Foreskin keratinocyte (primary cell): ENCODE measurements at places on chromosomes 4 and X.
A peak's percentile ranks its signal among the peaks of the same experiment; 100 is the strongest.

GRCh38 chrX:106874075-106874474, 29.1 kb downstream of the RIPPLY1 start:
- no peak for DNase-seq

- no peak for DNase-seq
Measured at GRCh38 chr4:1382776-1383727, 23.2 kb downstream of the NKX1-1 start.

DNA sequence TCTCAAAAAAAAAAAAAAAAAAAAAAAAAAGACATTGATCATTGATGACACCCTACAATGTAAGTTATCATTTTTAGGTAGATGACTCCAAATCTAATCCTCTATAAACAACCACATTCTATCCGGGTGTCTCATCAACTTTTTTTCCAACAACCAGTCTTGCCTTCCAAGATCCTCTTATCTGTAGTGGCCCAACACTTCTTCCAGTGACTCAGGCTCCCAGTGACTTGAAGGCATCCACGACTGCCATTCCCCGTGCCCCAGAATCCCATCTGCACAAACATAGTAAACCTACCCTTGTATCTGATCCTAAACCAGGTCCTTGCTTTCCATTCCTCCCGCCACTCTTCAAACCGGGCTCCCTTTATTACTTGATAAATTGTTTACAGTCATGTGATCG, 15.6 kb upstream of the TSPAN5 start:
- no peak for DNase-seq

GRCh38 chr4:102553982-102554381, 52.8 kb downstream of the NFKB1 start:
- no peak for DNase-seq

- no peak for DNase-seq
Measured at GRCh38 chrX:10079231-10079630, 77.5 kb upstream of the CLCN4 start.

DNA sequence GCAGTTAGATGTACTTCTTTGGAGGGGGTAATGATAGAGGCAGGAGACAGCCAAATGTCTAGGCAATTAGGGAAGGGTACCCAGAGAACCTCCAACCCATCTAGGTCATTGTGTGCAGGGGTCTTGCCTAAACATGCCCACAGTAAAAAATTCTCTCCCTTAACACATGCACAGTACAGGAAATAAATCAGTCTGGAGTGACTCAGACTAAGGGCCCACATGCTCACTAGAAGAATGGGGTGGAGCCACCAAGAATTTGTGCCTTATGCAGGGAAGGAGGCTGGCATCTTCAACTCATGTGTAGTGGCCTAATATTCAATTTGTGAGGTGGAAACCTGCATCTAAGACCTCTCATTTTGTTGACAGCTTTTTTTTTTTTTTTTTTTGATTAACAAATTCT, 945.3 kb upstream of the GRIA3 start:
- DNase-seq = peak; percentile 77

DNA sequence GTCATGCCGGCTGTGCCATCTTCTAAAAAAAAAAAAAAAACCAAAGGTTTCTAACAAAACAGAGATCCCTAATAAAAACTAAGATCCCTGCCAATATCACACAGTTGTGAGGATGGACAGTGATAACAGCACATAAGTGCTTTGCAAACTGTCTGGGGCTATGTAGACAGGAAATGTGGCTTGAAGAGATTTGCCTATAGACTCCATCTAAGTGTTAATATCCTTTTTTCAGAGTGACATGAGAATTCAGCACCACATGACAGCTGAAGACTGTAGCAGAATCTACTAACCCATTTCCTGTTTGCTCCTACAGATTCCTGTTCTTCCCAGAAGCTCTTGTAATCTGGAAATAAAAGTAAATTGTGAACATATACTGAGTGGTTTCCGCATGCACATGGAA, 215.4 kb downstream of the KDR start:
- DNase-seq = no peak

DNA sequence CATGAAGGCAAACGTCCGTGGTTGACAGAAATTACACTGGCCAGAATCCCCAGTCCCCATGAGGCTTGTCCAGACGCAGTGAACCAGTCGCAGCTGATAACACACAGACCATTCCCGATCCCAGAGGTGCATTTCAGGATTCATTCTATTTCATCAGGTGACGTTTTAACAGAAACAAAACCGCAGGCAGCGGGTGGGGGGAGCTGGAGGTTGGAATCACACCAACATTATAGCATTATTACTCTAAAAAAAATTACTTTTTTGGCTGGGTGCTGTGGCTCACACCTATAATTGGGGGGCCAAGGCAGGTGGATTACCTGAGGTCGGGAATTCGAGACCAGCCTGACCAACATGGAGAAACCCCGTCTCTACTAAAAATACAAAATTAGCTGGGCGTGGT, 25.2 kb downstream of the NOP14 start:
- DNase-seq = no peak

GRCh38 chr4:122423246-122423645, 33.3 kb downstream of the IL2 start:
- no peak for DNase-seq

DNA sequence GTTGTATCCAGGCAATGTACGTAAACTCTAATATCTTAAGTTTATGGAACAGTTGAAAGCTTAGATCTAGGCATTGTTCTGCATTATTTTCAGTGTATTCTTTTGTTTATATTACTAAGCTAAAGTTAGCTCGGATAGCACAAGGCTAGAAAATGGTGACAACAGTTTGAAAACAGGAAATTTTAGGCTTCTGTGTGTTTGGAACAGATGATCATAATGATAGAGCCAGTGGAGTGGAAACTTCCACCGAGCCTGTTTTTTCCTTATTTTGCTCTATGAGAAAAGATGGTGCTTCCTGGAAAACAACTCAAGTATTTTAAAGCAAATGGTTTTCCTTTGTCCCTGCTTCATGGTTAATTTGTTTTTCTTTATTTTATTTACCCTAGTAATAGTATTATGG, 70.8 kb downstream of the GAB1 start:
- no peak for DNase-seq

DNA sequence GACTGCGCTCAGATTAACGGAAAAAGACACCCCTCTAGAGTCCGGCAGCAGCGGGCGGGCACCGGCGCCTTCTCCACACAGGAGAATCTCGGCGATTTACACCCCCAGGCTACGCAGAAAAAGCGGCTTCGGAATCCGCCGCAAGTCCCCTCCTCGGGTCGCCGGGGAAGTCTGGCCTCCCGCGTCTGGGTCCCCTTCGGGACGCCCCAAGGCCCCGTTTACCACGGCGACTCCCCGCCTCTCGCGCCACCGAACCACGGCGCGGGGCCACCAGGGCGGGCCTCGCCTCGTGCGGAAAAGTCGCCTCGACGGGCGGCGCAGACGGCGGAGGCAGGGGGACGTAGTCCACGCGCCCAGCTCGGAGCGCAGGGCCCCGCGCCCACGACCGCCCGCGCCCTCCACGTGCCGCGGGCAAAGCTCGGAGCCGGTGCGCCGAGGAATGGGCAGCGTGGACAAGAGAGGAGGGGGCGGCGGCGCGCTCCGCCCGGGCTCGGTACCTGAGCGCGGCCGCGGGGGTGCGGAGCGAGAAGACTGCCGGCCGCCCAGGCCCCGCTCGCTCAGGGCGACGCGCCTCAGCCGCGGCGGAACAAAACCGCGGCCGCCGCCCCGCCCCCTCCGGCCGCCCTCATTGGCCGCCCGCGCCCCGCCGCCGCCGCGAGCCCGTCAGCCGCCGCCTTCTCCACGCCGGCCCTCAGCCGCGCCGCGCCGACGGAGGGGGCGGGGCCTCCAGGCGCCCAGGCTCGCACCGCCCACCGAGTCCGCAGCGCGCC, at the start of gene FAM53A:
Gene FAM53A, minus strand, starts transcription at position 578 of the 770 bp plus-strand sequence. CDS start 15,572 bp downstream, outside the sequence.
- peak; percentile 33 for DNase-seq

GRCh38 chr4:177964693-177965168, 522.5 kb upstream of the AGA start:
- peak; percentile 22 for DNase-seq

GRCh38 chr4:110589297-110589696, 33.6 kb downstream of the PITX2 start:
- DNase-seq = peak; percentile 21

DNA sequence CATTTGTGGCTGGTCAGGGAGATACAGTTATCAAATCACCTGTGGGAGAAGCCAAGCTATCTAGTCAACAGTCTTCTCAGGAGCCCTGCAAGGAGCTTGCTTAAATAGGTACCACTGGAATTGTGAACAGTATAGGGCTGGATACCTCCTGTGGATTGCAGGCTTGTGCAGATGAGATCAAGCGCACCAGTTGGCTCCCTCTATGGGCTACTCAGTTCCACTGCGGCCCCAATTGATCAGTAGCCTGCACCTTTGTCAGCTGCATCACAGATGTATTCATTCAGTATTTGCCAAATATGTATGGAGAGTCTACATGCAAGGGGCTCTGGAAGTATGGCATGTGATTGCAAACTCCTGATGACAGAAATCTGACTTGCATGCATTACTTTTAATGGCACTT, 28.6 kb downstream of the TEX13A start:
- no peak for DNase-seq

DNA sequence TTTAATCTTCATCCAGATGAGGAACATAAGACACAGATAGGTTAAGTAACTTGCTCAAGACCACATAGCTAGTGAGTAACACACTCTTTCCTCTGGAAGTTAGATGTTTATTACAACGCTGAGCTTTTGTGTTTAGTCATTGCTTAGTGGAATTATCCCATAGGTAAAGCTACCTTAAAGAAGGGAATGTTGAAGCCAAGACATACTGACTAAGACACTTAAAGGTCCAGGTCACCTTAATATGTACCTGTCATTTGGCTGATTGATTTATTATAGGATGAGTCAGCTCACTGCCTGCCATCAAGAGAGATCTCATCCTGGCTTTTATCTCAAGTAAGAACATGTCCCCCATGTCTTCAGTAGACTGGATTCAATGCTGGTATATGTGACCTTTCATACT, 53.4 kb downstream of the KDR start:
- DNase-seq = peak; percentile 87

- no peak for DNase-seq
Measured at GRCh38 chr4:80431203-80431965, 95.9 kb downstream of the CFAP299 start.

DNA sequence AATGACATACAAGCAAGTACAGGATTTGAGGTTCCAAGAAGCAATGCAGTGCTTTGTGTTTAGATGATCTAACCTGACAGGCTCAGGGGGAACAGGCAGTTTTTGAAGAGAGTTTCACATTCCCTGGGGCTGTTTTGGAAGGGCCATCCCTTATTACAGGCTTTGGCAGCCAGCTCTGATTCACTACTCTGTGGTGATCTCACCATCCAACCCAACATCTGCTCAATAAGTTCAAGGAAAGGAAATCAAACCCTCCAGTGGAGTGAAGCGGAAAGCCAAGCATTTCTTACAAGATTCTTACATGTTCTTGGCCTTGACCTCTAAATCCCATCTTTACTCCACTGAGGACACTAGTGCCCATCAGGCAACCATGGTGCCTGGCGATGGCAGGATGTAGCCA, 7.5 kb downstream of the IDS start:
- DNase-seq = peak; percentile 87

DNA sequence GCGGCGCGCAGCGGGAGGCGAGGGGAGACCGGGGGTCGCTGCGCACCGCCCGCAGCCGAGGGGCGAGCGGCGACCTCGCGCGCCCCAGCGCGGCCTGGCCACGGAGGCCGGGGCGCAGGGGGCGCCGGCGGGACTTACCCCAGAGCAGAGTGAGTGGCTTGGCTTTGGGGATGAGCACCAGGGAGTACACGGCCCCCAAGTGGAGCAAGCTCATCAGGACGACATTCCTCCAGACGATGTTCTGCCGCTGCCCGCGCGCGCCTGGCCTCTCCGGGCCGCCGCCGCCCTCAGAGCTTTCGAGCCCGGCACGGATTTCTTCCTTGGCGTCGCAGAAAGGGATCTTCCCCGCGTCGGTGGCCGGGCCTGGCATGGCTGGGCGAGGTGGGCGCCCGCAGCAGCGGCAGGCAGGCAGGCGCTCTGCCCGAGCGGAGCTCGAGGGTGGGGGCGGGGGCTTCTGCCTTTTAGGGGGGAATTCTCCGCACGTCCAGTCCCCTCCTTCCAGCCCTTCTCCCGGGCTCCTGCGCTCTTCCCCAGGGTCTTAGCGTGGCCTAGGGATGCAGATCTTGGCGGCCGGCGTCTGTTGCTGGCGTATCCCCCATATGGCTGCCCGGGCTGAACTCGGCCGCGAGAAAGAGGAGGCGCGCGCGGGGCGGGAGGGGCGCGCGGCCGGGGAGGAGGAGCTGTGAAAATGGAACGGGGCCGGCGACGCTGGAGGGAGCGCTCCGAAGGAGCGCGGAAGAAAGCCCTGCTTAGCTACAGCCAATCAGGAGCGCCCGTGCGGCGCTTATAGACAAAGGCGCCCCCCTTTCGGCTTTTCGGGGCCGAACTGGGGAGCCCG, at the start of gene SCD5:
Gene SCD5, minus strand, starts transcription at position 629 of the 838 bp plus-strand sequence. Its CDS starts 259 bp downstream, at position 370.
- no peak for DNase-seq

- no peak for DNase-seq
Measured at GRCh38 chrX:67732864-67733263, 189.0 kb downstream of the AR start.

DNA sequence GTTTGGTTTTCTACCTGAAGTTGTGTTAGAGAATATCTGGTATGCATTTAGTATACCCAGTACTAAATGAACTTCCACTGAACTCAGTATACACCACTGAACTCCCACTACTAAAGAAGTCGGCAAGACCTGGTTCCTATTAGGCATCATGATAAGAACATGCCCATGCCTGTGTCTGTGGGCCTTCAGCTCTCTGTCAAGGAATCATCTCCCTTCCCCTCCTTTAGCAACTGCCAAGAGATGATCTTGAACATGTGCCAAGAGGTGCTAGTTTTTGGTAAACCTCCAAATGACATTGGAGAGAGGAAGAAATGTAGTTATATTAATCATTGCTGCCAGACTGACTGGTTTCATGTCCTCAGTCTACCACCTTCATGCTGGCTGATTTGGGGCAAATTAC, 113.2 kb downstream of the ATP10D start:
- peak; percentile 51 for DNase-seq

- peak; percentile 55 for DNase-seq
Measured at GRCh38 chr4:147773261-147774184, 41.6 kb downstream of the ARHGAP10 start.

DNA sequence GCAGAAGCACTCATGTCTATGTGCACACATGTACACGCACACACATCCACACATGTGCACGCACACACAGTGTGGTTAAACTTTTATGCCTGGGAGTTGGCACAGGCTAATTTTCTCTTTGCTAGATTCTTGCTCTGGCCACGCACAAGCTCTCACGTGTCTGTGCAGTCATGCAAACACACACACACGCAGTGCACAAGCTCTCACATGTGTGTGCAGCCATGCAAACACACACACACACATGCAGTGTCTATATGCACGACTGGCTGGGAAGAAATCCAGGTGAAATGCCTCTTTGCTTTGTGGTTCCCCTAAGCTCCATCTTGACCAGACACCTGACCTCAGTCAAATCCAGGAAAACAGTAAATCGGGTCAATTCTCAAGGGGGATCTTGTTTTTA, 138.0 kb downstream of the SHOX start:
- no peak for DNase-seq

DNA sequence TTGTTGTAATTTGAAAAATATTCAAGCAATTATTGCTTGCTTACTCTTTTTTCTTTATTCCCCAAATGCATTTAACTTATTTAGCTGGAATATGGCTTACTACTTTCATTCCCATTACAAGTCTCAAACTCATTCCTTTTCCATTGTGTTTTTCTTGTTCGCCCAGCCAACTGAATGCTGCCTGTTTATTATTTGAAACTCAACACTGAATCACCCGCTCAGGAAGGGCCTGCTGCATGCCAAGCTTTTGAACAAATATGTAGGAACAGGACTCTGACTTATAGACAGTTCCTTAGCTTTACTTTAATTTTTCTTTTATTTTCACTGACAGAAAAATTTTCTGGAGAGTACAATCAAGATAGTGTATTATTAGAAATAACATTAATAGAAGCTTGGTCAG, 12.9 kb downstream of the PCDH18 start:
- peak; percentile 55 for DNase-seq
